ENCODE measurements at places on chromosomes 6 and 20.
A peak's percentile ranks its signal among the peaks of the same experiment; 100 is the strongest.

GRCh38 chr20:53077373-53078205, 105.4 kb downstream of the TSHZ2 start:
- DNase-seq, result peak; percentile 58

DNA sequence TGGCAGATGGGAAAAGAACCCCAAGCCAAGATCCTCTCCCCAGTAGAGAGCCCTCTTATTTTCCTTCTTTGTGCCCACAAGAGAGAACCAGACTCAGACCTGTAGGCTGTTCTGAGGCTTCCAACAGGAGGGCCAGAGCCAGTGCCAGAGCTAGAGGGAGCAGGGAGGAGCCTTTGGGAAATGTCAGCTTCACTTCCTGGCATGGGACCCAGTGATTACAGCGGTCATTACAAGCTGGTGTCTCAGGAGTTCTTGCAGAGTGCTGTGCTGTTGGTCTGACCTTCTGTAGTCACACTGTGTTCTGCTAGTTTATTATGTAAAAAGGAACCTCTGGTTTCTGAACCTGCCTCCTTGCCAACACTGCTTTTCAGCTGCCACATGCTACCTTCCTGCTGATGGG, 38.9 kb downstream of the STK35 start:
- no peak for DNase-seq

DNA sequence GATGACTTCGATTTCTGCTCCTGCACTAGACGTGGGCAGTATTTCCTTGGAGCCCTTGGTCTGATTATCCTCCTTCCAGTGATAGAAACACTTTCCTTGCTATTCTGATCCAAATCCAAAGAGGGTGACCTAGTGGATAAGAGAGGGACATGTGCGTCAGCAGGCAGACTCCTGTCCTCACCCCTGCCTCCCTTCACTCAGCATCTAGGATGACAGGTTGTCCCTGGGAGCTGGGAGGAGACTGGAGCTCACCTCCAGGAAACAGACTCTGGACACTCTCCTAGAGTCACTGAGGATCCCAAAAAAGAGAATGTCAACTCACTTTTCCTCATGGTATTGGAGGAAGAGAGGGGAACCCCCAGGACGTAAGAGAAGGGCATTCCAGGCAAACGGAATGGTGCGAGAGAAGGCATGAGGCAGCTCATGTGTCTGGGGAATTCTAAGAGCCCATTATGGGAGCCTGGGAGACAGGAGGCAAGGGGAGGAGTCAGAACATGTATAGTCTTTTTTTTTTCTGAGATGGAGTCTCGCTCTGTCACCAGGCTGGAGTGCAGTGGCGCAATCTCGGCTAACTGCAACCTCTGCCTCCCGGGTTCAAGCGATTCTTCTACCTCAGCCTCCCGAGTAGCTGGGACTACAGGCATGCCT, 2.2 kb downstream of the C20orf173 start:
- no peak for DNase-seq

- DNase-seq, result peak; percentile 16
These were observed 7.9 kb upstream of the GMNN start for GRCh38 chr6:24766680-24767462.

DNA sequence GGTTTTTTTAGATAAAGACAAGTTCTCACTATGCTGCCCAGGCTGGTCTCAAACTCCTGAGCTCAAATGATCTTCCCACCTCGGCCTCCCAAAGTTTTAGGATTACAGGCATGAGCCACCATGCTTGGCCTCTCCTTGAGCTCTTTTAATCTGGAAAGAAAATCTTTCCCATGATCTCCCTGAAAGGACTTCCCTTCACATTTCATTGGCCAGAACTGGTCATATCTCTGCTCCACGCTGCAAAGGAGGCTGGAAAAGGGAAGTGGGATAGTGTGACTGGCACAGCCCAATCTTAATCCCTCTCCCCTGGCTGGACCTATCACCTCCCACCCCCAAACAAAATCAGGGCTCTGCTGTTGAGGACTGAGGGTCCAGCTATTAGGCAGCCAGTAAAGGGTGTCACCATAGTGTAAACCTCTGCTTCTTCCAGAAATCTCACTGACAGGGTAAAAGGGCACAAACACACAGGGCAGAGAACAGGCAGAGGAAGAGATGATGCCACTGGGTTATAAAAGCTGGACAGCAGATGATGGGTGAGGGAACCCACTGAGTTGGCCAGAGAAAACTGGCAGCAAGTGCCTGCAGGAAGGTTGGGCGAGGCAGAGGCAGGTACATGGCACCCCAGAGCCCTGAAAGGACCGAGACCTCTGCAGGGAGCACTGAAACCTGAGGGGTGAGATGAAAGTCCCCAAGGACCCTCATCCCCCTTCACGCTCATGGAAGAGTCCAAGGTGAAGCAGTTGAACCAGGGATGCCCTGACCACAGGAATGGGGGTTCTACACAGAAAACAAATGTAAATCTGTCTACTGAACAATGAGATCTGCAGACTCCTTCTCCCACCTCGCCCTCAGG, 83.1 kb upstream of the PTPN1 start:
- DNase-seq, result no peak

- DNase-seq, result no peak
These were observed 80.6 kb downstream of the SSR1 start for GRCh38 chr6:7232351-7232750.

DNA sequence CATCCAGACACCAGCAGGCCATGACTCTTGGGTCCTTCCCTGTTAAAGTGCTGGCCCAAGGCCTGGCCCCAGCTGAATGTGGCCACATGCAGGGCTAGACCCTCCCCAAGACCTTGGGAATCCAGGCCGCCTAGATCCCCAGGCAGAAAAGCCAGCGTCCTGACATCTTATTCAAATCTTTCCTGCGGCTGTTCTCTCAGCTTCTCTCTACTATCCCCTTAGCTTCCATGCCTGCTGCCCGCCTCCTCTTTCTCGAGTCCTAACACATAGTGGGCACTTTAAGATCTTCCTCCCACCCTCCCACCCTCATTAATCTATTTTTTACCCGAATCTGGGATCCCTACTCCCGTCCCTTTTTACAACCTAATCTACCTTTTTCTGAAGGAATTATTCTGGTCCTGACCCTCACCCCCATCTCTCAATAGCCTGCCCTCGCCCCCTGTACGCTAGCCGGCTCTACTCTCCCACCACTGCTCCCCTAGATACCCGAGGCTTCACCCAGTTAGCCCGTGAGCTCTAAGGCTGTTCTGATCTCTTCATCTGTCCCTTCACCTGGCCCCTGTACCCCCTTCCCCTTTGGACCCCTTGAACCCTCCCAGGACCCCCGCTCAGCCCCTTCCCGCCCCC, at the start of gene CCHCR1:
TSS of gene CCHCR1 (minus strand) at position 290 of the 627 bp plus-strand sequence. CDS start at position 88, 202 bp downstream.
- no peak for DNase-seq

DNA sequence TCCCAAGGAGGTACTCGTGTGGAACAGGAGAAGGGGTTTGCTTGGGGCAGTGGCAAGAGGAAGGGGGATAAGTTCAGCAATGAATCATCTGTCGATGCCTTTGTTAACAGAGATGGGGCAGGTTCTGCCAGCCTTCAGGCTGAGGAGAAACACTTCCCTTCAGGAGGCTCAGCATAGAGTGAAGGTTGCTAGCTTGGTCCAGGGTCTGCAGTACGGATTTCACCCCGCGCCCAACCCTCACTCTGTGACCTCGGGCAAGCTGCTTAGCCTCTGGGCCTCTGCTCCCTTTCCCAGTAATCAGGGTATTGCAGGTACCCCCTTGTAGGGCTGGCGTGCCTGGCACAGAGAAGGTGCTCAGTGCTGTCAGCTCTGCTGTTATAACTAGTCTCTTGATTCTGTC, 7.5 kb downstream of the CAPN11 start:
- DNase-seq, result no peak

GRCh38 chr6:167843023-167843422, 16.3 kb downstream of the AFDN start:
- no peak for DNase-seq

DNA sequence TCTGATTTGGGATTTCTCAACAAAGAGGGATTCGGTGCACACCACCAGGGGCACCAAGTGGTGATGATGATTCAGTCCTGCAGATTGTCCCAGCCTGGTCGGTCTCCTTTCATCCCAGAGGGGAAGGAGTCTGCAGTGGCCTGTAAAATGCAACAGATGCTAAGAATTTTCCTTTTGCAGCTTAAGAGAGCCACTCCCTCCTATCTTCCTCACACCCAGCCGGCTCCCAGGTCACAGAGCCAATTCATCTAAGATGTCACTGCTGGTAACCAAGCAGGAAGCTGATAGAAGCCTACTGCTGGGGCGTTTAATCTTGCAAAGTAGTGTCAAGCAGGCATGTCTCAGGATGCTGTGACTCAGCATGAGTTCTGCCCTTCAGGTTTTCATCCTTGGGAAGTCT, 203.8 kb upstream of the LRFN2 start:
- DNase-seq, result no peak

GRCh38 chr20:48209102-48209501, 423.8 kb upstream of the SULF2 start:
- DNase-seq, result no peak

GRCh38 chr20:1841554-1842140, 53.6 kb upstream of the SIRPA start:
- no peak for DNase-seq

DNA sequence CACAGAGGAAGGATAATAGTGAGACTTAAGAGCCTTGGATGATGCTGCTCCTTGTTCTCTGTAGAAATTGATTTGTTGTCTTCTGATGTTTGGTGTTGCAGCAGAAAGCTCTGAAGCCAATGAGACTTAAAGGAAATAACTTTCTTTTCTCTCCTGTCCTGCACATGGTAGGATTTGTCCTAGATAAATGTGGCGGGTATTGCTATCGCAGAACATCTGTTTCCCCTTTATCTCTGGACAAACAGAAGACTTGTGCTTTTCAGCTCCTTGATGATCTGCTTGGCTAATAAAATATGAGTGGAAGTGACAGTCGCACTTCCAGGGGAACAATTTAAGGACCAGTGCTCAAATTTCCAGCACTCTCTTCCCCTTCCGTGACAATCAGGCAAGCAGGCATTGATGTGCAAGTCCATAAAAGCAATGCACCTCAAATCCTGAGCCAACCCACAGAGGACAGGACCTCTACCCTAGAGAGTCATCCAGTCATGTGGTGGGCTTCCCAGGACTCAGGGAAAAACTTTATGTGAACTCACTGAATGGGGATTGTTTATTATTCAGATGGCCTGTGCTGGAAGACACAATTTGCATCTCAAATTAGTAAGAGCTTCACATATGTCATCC, 9.9 kb upstream of the NCR2 start:
- DNase-seq, result no peak

- DNase-seq, result no peak
These were observed 26.2 kb upstream of the MRPS18A start for GRCh38 chr6:43713643-43714310.

DNA sequence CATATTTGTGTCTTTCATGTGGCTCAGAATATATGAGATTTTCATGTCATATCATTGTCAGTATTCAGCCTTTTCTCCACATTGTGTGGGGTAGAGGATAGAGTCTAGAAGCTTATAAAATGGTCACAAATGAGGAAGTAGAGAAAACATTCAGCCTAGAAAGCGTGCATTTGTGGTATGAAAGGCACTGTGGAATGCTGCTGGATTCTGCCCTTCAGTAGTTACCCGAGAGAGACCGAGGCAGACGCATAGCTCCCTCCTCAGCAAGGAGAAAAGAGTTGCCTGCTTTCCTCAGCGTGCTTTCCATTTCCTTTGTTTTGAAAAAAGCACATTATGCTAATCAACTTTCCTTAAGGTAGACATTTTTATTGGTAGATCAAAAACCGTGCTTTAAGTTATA, 28.7 kb downstream of the MYB start:
- DNase-seq, result no peak

Measured in NCI-H146 (cell line).